ENCODE measurements at places on chromosomes 7 and 10.

DNA sequence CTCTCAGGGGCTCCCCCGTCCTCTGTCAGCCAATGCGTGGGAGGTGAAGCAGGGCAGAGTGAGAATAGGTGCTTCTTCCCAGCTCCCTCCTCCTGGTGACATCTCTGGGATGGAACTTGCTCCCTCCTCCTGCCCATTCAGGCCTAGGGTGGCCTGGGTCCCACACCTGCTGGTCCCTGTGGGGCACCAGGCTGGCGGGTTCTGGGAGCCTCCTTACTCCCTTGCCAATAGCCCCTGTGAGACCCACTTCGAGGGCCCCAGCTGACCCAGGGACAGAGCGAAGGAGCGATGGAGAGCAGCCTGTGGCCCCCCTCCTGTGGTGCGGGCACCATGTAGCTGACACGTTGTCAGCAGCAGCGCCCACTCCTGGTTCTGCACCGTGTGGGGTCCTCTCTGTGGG lies 512.6 kb downstream of the GLRX3 start:
- no peak for DNase-seq

DNA sequence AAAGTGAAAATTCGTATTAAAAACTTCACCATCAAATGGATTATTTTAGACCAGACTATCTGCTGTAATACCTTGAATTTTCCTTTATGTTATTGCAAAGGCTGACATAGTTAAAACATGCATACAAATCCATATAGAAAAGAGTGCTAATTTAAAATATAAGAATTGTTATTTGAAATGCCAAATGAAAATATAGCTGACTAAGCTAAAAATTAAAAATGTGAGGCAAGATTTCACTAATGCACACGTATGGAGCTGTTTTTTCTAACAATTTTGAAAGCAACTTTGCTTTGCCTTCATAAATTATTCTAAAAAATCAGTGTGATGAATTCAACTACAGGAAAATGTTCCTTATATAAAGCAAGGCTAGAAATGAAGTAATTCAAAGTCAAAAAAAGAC lies 62.5 kb downstream of the MPP7 start:
- DNase-seq: no peak

GRCh38 chr7:93476491-93477344 lies 97.8 kb downstream of the CALCR start:
- DNase-seq: no peak

DNA sequence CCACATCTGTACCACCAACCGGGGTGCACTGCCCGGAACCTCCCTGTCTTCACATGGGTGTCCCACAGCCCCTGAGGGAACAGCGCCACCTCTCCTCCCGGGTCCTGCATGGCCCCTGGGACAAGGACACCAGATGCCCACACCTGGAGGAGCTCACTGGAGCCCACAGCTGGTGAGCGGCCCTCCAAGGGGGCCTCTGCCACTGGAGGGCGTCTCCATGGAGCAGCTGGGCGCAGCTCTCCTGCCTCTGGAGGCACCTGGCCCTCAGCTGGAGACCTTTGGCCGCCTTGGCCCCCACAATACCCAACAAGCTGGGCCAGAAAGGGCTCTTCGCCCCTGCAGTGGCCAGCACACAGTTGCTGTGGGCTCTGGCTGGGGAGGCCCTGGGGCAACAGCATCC lies 7.3 kb upstream of the NKX6-2 start:
- DNase-seq: no peak

DNA sequence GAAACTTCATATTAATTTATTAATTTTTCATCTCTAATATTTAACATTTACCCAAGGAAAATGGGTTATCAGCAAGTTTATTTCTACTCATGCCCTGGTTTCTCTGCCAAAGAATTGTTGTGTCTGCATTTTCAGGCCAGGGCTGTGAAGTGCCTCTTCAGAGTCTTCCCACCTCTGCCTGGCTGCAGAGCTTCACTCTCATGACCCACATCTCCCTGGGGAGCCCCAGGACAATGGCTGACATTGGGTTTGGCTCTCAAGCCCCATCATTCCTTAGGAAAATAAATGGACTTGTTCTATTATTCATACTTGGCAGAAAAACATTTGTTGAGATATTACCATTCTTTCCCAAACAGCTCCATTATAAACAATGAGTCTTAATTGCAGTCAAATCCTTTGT lies 30.3 kb downstream of the CACNA2D1 start:
- no peak for DNase-seq
